Fibroblast of villous mesenchyme (primary cell): ENCODE measurements at places on chromosomes 3 and 15. TPM values are rescaled to one million over a fixed set of nuclear protein-coding genes. Genes with fewer than 3 reads are reported as not detected.

DNA sequence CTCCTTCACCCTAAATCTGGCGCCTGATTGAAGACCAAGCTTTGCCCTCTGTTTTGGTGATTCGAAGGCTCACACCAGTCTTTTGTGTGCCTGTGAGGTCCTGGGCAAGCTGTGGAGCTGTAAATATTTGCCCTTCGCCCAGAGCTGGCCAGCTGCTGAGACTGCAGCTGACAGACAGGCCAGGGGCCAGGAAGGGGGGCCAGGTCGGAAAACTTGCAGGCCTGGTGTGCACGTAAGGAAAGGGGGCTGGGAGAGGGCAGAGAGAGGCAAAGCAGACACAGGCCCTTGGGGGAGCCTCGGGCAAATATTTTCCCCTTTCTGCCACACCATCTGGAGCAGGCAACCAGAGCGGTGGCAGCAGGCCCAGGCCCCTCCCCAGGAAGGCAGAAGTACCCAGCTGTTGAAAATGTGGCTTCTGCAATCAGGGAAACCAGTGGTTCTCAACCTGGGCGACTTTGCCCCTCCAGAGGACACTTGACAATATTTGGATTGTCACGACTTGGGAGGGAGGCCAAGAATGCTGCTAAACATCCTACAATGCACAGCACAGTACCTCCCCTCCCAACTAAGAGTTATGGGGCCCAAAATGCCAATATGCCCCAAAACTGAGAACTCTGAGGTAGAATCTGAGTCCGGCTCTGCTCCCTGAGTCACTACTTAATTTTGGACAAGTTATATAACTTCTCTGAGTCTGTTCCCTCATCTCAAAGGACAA is 2.5 kb downstream of the PDZRN3 start:
- DNase-seq = peak; percentile 68

DNA sequence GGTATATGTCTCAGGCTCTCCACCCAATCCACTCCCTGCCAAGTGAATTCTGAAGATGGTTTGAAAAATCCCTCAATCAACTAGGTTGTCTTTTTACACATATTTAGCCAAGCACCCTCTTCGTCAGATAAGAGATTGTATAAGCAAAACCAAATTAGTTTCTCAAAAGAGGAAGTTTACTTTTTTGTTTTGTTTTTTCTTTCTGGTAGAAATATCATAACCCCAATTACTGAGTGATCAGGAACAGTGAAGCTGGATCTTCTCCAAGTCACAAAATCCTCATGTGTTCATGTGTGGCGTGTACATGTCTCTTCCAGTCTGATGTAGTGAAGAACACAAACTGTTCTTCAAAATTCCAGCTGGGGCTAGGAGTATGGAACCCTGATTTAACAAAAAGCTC is 180.6 kb downstream of the FOXP1 start:
- no peak for DNase-seq

GRCh38 chr15:83685916-83686332 is 32.0 kb downstream of the ADAMTSL3 start:
- DNase-seq = peak; percentile 30

DNA sequence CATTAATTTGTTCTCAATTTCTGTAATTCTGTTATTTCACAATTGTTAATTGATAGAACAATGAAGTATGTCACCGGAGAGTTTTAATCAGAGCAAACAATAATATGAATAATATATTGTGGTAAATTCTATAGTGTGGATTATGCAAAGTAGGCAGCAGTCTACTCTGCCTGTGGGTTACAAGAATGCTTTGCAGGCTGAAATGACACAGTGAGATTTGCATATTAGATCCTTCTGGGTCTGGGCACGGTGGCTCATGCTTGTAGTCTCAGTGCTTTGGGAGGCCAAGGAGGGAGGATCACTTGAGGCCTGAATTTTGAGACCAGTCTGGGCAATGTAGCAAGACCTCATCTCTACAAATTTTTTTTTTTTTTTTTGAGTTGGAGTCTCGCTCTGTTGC is 12.5 kb downstream of the COPG1 start:
- DNase-seq = no peak

DNA sequence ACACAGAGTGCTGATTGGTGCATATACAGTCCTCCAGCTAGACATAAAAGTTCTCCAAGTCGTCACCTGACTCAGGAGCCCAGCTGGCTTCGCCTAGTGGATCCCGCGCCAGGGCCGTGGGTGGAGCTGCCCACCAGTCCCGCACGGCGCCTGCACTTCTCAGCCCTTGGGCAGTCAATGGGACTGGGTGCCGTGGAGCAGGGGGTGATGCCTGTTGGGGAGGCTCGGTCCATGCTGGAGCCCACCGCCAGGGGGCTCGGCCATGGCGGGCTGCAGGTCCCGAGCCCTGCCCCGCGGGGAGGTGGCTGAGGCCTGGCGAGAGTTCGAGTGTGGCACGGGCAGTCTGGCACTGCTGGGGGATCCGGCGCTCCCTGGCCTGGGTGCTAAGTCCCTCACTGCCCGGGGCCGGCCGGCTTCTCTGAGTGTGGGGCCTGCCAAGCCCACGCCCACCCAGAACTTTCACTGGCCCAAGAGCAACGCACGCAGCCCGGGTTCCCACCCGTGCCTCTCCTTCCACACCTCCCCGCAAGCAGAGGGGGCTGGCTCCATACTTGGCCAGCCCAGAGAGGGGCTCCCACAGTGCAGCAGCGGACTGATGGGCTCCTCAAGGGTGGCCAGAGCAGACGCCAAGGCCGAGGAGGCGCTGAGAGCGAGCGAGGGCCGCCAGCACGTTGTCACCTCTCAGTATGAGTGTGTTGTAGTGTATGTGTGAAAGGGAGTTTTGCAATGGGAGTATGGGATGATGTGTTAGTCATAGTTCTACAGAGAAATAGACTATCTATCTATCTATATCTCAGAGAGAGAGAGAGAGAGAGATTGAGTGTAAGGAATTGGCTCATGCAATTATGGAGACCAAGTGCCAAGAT is 69.0 kb downstream of the UBE2E2 start:
- DNase-seq = no peak

GRCh38 chr3:126538966-126539365 is 15.0 kb downstream of the CHST13 start:
- DNase-seq = no peak

GRCh38 chr3:60025096-60026050 is 975.5 kb upstream of the CFAP20DC start:
- peak; percentile 29 for DNase-seq

Gene CIB1
- total RNA-seq = 19.0 and 31.2 TPM in 2 replicates
